SJSA1 (cell line): ENCODE measurements at places on chromosomes 2 and 18.

GRCh38 chr2:223981241-223981640 lies 24.0 kb downstream of the MRPL44 start:
- H3K4me3 ChIP-seq = no peak overlapping the region
- H3K27me3 ChIP-seq = no peaks in the 10 kb centered on the region
- no peak overlapping the region for H3K27ac ChIP-seq
- H3K36me3 ChIP-seq = peaks cover 40% of the 10 kb centered on the region
- no peak for DNase-seq
- peaks cover 24% of the 10 kb centered on the region for H3K4me1 ChIP-seq

- no peaks in the 10 kb centered on the region for H3K4me1 ChIP-seq
- H3K4me3 ChIP-seq = no peak overlapping the region
Observed at GRCh38 chr18:38402509-38402908, 836.9 kb upstream of the CELF4 start.

DNA sequence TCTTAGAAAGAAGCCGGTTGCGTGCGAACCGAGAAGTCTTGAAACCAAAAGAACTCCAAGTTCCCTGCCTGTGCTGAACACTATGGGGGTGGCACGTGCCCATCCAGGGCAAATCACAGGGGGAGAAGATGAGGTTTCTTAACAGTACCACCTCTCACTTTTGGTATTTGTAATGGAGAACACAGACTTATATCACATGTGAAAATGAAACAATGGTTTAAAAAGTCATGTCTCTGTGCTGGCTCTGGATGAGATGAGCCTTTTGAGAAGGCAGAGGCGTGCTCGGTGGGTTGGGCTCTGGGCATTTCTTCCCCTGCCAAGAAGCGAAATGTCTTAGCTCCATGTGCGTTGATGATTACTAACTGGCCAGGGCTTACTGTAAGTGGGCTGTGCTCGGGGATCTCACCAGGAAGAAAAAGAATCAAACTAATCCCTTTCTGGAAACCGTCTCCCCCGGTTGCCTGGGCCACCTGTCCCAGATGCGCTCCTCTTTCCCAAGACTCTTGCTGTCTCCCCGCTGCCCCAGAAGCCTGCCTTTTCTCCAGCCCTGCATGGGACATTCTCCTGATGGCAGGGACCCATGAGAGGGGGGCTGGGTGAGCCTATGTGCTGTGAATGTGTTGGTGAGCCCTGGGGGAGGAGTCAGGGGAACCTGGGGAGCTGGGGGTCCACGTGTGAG lies 252.9 kb downstream of the PRKCE start:
- no peaks in the 10 kb centered on the region for H3K27me3 ChIP-seq
- DNase-seq = no peak
- H3K4me3 ChIP-seq = no peak overlapping the region
- no peaks in the 10 kb centered on the region for H3K36me3 ChIP-seq
- no peak overlapping the region for H3K27ac ChIP-seq

DNA sequence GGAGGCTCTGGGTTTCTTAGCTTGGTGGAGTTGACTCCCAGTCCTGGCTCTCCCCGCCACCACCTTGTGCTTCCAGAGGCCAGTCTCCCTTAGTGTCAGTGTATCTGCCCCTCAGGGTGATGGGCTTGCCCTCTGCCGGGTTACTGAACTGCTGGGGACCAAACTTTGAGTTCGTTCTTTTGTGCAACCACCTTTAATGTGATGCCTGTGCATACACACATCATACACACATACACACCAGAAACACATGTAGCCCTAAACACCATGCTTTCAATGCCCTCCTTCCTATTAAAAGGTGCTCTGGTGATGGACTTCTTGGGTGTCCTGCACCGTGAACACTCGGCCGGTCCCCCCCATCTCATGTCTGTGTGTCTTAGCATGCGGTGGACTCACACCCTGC lies 315.1 kb upstream of the EPAS1 start:
- no peaks in the 10 kb centered on the region for H3K36me3 ChIP-seq
- no peak for DNase-seq
- no peaks in the 10 kb centered on the region for H3K4me1 ChIP-seq
- H3K4me3 ChIP-seq = no peak overlapping the region
- H3K27me3 ChIP-seq = no peaks in the 10 kb centered on the region

DNA sequence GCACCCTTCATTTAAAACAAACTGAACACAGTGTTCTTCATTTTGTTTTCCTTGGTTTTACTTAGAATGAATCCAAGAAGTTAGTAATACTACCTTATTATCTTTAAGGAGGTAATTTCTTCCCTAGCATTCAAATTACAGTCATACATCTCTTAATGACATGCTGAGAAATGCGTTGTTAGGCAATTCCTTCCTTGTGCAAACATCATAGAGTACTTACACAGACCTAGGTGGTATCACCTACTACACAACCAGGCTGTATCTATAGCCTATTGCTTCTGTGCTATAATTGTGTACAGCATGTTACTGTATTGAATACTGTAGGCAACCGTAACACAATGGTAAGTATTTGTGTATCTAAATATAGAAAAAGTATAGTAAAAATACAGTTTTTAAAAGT lies 8.4 kb upstream of the CABYR start:
- H3K36me3 ChIP-seq = peaks cover 10% of the 10 kb centered on the region; the same call in 1 of the 2 replicates
- no peak for DNase-seq
- no peaks in the 10 kb centered on the region for H3K4me1 ChIP-seq

DNA sequence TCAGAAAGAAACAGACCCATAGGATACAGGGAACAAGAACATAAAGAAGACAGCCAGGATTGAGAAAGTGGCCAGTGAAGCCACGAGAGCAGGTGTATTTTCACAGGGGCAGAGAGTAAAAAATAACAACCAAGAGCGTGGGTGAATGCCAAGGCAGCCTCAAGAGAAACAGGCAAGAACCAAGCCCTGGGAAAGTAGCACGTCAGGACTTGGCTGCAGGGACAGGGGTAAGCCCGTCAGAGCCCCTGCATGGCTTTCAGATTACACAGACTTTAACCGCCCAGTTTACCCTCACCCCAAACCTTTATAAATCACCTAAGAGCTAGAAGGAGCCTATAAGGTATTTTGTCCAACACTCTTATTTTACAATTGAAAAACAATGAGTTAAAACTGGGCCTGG lies 43.7 kb downstream of the ARL4C start:
- no peaks in the 10 kb centered on the region for H3K27me3 ChIP-seq
- no peak for DNase-seq
- H3K27ac ChIP-seq = no peak overlapping the region
- no peak overlapping the region for H3K4me3 ChIP-seq
- no peaks in the 10 kb centered on the region for H3K36me3 ChIP-seq
